NCI-H1092 (cell line): ENCODE measurements at places on chromosomes 1 and 21.

DNA sequence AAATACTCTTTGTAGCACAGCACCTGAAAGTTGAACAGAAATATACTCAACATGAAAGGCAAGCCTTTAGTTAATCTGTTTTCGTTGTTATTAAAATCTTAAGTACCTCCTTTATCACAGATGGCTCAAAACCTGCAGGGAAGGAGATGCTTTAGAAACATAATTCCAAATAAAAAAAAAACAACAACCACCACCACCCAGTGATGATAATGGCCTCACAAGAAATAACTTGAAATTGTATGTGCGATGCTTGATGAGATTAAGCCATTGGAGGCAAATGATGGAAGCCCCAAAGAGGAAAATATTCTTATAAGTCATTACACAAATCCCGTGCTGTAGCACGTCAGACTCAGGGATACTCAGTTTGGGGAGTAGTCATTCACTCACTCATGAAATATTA, 24.9 kb upstream of the ZBTB40 start:
- DNase-seq = no peak

DNA sequence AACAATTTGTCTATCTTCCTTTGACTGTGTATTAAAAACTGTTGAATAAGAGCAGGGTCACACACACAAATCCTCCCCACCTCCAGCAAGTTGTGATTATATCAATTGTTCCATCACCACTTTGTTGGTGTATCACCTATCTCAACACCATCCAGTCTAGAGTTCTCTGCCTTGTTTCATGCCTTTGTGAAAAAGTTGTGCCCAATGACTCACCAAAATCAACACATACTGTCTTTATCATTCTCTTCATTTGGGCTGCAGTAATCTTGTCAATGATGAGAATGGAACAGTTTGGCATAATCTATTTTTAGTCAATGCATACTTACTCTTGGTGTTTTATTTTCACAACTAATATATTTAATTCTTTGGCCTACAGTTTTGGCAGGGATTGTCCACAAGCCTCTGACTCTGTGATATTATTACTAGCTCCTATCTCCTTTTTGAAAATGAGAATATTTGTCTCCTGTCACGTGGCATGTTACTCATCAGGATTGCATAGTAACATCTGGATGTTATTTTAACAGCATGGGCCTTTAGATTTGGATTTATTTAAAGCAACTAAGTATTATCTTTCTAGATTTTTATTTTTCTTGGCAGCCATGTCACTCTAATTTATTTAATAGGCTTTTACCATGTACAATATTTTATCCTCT, 5.1 kb downstream of the C1orf87 start:
- no peak for DNase-seq

DNA sequence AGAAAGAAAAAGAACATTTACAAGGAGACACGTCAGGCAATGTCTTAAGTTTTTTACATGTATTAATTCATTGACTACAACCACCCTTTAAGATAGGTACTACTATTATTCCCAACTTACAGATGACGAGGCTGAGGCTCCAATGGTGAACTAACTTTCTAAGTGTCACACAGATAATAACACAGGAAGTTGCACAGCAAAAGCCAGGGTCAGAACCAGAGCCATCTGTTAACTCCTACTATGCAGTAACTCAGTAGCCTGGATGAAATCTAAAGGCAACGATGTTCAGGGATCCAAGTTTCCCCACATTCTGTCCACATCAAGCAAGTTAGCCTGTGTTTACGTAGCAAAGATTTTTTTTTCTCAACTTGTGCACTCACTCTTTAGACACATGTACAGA, 371.7 kb downstream of the PTPRC start:
- DNase-seq = no peak

DNA sequence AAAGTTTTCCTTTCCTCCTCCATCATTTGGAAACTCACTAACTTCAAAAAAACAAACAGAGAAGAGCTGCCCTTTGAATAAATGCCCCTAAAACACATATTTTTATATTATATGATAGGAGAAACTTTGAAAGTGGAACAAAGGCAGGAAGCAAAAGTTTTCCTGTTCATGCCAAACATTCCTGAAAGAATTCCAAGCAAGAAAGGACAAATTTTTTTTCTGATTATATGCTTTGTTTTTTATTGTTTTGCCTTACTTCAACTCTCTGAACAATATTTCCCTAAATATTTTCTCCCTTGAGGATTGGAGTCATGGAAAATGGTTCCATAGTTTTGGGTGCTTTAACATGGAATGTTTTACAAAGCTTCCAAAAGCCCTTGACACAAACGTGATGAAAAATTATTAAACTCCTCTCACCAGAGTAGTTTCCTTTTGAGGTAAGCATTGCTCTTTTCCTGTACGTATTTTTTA, 638.5 kb upstream of the CAMK1G start:
- DNase-seq = no peak

GRCh38 chr1:193626695-193627094, 440.3 kb upstream of the B3GALT2 start:
- DNase-seq = no peak

DNA sequence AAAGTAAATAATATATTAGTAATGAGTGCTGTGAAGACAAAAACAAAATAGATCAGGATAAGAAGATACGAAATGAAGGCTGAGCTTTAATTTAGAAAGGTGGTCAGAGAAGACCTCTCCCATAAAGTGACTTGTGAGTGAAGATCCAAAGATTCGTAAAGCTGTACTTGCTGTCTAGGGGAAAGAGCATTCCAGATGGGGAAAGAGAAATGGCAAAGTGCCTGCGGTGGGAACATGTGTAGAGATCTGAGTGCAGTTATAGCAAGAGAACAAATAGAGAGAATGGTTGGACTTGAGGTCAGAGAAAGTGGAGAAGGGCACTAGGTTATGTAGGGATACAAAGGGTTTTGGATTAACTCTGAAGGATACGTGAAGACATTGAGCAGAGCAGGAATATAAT, 60.6 kb downstream of the NUF2 start:
- DNase-seq = no peak

GRCh38 chr1:150420560-150421265, 56.8 kb downstream of the RPRD2 start:
- DNase-seq = no peak

DNA sequence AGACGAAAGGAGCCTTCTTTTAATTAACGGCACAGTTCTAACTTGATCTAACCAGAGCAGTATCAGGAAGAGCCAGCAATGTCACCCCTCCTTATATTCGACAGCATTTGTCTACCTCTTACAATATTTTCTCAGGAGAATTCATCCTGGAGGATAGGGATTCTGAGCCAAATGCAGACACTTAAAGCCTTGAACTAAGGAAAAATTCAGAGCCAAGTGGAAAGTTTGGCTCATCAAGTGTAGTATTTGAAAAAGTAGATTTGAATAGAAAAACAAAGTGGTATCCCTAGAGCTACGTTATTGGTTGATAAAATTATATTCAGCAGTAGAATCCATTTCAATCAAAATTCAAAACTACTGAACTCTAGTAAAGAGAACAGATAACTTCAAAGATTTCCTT, 732.0 kb upstream of the ADGRL2 start:
- no peak for DNase-seq
